ENCODE measurements at places on chromosomes 1 and 21. TPM values are rescaled to one million over a fixed set of nuclear protein-coding genes. Genes with fewer than 3 reads are reported as not detected.

DNA sequence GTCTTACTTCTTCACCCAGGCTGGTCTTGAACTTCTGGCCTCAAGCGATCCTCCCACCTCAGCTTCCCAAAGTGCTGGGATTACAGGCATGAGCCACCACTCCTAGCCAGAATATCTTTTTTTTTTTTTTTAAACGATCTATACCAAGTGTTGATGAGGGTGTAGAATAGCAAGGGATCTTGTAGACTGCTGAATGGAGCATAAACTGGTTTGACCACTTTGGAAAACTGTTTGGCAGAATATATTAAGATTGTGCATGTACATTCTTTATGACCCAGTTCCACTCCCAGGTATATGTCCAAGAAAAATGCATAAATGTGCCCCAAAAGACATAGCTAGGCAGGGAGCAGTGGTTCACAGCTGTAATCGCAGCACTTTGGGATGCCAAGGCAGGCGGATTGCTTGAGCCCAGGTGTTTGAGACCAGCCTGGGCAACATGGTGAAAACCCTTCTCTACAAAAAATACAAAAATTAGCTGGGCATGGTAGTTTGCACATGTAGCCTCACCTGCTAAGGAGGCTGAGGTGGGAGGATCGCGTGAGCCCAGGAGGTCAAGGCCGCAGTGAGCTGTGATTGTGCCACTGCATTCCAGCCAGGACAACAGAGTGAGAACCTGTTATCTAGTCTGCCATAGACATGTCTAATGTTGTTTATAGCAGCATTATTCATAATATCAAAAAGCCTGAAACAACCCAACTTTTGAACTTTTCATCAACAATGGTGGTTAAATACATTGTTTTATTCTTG, 184.0 kb downstream of the VPS13D start:
- DNase-seq = no peak

EFCAB14 gene
- 81.2 TPM for total RNA-seq

DNA sequence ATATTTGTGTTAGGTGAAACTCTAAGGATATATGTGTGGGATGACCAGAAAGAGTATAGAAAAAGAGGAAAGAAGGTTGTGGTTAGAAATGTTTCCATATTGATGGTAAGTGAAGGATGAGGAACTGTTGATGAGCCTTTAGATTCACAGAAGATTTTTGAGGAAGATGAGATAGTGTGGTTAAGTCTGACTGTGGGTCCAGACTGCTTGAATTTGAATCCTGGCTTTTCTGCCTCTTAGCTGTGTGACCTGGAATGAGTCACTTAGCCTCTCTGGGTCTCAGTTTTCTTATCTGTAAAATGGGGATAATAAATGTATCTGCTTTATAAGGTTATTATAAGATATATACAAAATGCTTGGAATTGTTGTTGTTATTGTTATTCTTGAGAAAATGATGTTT, 27.5 kb downstream of the RGL1 start:
- DNase-seq = no peak

- DNase-seq = no peak
Observed at GRCh38 chr1:202288177-202288576, 53.6 kb downstream of the UBE2T start.

DNA sequence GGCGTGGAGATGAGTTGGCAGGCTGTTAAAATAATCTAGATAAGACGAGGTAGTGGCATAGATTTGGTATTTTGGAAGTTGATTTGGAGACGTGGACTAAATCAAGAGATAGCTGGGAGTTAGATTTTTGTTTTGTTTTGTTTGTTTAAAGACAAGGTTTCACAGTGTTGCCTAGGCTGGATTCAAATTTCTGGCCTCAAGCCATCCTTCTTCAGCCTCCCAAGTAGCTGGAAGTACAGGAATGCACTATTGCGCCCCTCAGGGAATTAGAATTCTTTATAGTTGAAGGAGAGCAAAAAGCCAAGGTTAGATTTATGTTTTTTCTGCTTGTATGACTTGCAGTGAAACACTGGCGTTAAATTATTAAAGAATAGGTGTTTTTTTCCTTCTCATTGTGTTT, 22.3 kb upstream of the SNRPE start:
- no peak for DNase-seq

- no peak for DNase-seq
Observed at GRCh38 chr1:43532716-43533115, 2.0 kb downstream of the PTPRF start.

DNA sequence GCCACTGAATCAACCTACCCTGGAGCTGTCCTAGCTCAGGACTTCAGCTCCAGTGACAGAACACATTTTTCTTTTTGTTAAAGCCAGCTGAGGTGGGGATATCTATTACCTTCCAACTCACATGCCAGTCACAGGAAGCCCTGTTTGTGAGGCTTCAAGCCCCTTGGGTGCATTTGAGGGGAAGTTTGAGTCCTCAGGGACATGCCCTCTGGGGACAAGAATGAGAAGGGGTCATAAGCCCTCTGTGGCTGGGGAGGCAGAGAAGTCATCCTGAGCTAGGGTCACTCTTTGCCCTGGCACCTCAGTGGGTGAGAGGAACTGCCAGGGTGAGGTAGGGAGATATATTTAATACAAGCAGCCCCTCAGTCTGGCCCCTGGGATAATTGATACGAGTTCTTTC, 33.5 kb upstream of the CLDN14 start:
- DNase-seq = no peak

GRCh38 chr21:44497703-44498126, 42.3 kb downstream of the KRTAP10-1 start:
- peak; percentile 44 for DNase-seq

GRCh38 chr1:114340892-114341291, 170.1 kb downstream of the TRIM33 start:
- DNase-seq = no peak

- no peak for DNase-seq
Observed at GRCh38 chr21:46159390-46159789, 4.0 kb upstream of the FTCD start.

DNA sequence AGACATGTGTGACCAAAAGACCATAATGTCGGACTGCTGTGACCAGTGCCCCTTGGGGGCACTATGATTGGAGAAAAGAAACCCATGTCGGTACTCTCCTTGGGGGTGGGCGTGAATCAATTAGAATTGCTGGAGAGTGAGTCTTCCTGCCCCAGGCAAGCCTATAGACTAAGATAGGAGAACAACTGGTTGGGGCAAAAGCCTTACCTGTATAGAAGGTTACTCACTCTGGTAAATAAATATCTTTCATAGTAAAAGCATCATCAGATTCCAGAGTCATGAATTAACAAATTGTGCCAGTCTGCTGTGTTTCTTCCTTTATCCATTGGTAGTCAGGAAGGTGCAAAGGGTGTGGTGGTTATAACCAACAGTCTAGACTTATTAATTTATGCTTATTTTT, 2.9 kb upstream of the PTGFRN start:
- no peak for DNase-seq

BRDT gene
- not detected for total RNA-seq

GOLT1A gene
- not detected for total RNA-seq

GRCh38 chr1:205144751-205145150, 23.0 kb upstream of the RBBP5 start:
- DNase-seq = no peak

- no peak for DNase-seq
Observed at GRCh38 chr1:63921359-63921758, 147.5 kb downstream of the ROR1 start.

GRCh38 chr1:116556289-116557006, 14.4 kb downstream of the CD58 start:
- DNase-seq = no peak

DNA sequence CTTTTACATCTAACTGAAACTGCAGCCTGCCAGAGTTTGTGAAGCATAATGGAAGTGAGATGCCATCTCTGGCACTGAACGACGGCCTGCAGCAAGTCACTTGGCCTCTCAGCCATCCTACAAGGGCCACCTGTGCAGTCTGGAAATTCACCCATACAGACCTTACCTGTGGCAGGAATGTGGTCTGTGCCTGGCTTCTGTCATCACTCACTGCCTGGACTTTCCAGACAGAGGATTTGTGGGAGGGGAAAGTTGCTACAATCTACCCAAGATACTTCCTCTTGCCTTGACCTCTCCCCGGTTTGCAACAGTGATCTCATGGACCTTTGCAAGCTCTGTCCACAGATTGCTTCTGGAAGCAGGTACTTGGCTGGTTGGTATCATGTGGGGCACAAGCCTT, 58.4 kb upstream of the ATP1B1 start:
- DNase-seq = no peak

GRCh38 chr21:44345495-44345894, 6.3 kb upstream of the CFAP410 start:
- DNase-seq = no peak

DNA sequence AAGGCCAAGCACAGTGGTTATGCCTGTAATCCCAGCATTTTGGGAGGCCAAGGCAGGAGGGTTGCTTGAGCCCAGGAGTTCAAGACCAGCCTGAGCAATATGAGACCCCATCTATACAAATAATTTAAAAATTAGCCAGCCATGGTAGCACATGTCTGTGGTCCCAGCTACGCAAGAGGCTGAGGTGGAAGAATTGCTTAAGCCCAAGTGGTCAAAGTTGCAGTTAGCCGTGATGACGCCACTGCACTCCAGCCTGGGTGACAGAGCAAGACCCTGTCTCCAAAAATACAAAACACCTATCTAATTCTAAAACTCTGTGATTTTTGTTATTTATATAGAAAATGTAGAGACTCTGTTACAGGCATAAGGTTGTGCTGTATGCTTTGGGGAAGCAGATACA, 44.2 kb upstream of the ZYG11A start:
- DNase-seq = no peak

SPRR4 gene
- total RNA-seq = not detected

NR0B2 gene
- total RNA-seq = not detected

DNA sequence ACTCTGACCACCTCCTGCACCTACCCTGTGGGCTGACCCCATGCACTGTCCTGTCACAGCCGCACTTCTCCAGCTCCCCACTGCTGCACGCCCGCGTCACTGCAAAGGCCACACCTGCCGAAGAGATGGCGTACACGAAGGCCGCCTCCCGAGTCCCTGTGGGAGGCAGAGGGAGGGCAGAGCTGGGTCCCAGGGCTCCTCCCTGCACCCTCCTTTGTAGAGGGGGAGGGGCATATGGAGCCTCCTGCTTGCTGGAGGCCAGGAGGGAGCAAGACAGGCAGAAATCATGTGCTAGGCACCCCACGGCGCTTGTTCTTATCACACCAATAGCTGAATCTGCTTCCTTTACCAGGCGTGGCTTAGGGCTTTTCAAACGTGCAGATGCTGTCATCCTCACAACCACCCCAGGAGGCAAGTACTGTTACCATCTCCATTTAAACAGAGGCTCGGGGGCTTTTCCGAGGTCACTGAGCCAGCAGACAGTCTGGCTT, 21.4 kb downstream of the WNT4 start:
- DNase-seq = peak; percentile 56

- no peak for DNase-seq
Observed at GRCh38 chr1:89896105-89896942, 75.5 kb downstream of the LRRC8D start.

TNNI3K gene
- total RNA-seq = 2.4 TPM

DNA sequence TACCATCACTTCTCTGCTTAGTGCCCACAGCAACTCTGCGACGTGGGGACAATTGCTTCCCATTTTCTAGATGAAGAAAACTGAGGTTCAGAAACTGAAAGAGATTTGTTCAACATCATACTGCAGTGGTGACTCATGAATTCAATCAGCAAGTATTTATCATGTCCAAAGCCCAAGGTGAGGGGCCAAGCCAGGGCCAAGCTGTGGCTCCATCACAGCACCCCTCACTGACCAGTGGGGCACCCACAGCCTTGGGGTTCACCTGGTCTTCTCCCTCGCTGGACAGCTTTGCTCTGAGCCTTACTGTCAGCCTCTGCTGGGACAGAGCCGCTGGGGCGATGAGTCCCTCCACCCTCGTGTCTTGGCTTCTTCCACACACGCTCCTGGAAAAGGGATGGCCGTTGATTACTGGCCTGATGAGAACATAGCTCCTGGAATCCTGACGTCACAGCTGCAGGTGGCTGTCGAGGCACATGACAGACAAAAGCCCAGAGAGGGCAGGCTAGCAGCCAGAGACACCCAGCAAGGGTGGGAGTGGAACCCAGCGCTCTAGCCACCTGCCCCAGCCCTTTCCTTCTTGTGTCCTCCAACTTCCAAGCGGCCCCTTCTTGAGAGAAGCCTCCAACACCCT, 6.2 kb downstream of the EDN2 start:
- no peak for DNase-seq

DNA sequence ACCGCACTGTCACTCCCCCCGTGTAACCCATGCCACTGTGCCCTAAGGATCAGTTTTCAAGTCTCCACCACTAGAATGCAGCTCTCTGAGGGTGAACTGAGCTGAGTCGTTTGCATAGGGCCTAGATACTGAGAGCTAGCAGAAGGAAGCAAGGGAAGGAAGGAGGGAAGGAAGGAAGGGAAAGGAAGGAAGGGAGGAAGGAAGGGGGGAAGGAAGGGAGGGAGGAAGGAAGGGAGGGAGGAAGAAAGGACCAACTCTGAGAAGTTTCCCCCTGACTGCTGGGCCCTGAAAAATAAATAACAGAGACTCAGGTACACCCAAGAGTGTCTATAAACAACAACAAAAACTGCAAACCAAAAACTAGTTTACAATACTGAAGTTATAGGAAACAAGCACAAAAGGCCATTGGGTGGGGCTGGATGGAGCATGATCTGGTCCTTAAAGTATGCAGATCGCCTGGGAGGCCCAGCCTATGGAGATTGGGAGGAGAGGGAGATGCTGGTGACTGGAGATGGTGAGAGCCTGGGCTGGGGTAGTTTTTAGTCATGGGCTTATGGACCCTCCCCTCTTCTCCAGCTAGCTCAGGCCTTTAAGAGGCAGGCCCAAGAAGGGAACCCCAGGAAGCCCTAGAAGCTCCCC, 1.7 kb upstream of the MRPS15 start:
- DNase-seq = no peak

DNA sequence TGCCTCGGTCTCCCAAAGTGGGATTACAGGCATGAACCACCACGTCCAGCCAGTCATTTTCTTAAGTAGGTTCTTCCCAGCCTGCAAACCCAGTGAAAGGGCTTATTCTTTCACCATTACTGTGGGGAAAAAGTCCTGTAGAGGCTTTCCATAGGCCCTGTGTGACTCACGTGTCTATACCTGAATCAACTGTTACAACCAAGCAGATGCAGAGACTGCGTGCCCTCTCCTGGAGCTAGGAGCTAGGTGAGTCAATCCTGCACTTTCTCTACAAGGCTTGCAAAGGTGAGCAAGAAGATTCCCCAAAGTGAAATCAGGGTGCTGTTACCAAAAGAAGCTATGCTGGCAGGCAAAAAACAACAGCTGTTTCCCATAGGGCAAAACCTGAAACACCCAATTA, 13.8 kb upstream of the MPZL1 start:
- no peak for DNase-seq

ZBTB8A gene
- total RNA-seq = not detected

- no peak for DNase-seq
Observed at GRCh38 chr1:28326515-28326914, 2.3 kb upstream of the MED18 start.

- no peak for DNase-seq
Observed at GRCh38 chr1:213245260-213245910, 194.3 kb downstream of the RPS6KC1 start.
